ENCODE measurements at places on chromosomes 12 and 14. TPM values are rescaled to one million over a fixed set of nuclear protein-coding genes. Genes with fewer than 3 reads are reported as not detected.

YARS2 gene
- 12.3 TPM for total RNA-seq

CD27 gene
- not detected for total RNA-seq

IFI27 gene
- 137 TPM for total RNA-seq

CD163 gene
- total RNA-seq = 213 TPM

AVPR1A gene
- 1.2 TPM for total RNA-seq

AQP2 gene
- total RNA-seq = not detected

SERPINA10 gene
- total RNA-seq = not detected

MCRS1 gene
- 71.9 TPM for total RNA-seq

C12orf54 gene
- not detected for total RNA-seq

DNAJC22 gene
- total RNA-seq = 0.26 TPM

GYS2 gene
- not detected for total RNA-seq

PPP1R1A gene
- total RNA-seq = 7.7 TPM

CLEC7A gene
- total RNA-seq = 1.7 TPM

TAS2R50 gene
- total RNA-seq = 4.2 TPM

MGST1 gene
- 45.7 TPM for total RNA-seq

DNA sequence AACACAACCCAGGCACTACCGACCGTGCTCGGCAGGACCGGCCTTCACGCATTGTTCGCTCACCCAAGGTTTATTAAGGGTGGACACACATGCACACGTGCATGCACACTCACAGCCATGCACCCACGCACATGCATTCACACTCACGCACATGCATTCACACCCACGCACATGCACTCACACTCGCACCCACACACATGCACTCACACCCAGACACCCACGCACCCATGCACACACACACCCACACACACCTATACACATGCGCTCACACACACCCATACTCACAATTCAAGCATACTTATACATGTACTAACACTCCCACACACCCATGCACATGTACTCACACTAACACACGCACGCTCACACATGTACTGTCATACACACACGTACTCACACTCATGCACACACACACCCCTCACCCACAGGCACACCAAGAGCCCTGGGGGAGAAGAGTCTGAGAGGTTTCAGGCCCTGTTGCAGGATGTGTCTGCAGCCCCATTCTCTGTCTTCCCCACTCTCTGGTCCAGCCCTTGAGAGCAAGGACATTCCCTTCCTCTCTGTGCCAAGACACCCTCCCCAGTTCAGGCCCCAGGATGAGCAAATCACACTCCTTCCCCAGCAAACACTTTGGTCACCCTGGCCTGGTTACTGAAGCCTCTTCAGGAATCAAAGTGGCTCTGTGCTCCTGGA is 49.4 kb upstream of the BCL11B start:
- DNase-seq = peak; percentile 72

DNA sequence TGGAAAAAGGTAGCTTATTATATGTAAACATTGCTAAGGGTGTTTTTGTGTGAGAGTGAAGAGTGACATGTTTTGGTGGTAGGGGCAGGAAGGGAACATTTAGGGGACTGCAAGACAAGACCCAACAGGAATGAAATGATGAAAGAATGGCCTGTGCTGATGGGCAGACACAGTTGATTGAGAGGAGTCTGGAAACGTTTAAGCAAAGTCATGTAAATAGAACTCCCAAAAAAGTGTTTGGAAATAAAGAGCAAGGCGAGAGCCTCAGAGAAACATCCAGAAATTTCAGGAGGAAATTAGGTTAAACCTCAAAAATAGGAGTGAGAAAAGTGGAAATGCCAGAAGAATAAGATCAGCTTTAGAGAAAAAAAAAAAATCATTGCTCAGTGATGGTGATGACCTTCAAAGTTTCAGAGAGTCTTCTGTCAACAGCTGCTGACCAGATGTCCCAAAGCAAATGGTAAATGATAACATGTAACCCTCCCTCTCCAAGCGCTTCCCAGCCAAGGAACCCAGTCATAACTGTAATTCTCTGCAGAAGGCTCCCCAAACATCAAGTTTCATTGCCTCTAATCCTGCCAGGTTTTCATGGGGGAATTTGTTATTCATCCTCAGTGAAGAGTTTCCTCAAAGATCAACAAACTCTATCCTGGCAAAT is 223.2 kb upstream of the FAR2 start:
- DNase-seq = no peak

GRCh38 chr14:64298773-64299172 is 4.6 kb upstream of the ESR2 start:
- DNase-seq = no peak

- DNase-seq = no peak
Measured at GRCh38 chr14:23248601-23249000, 10.9 kb downstream of the RNF212B start.

DNA sequence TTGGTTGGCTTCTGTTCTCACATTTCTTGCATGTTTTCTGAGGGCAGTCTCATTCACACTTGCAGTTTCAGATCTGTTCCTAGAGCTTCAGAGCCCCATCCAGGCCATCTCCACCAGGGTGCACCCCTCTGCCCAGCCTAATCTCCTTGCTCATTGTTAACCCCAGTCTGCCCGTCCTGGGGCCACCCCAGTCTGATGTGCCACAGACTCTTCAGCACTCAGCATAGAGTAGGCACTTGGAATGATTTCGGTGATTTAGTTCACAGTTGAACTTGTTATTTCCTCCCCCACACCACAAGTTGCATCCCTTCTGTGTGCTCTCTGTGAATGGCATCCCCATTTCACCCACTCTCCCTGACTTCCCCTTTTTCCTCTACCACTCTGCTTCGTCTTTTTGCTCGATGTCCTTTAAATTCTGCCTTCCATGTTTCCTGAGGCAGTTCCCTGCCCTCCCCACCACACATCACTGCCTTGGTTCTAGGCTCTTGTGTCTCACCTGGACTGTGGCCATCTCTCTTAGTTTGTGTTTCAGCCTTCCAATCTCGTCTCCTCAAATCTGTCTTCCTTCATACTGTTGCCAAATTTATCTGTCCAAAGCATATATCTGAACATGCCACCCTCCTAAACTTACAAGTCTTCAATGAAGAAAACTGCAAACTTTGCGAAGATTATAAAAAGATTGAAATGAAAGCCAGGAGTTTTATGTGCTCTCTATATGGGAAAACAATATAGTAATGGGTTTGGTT is 41.5 kb downstream of the ANO6 start:
- DNase-seq = no peak

GRCh38 chr12:114749065-114749464 is 65.1 kb upstream of the TBX3 start:
- DNase-seq = no peak

GRCh38 chr12:108955225-108955835 is 65.5 kb downstream of the SVOP start:
- DNase-seq = no peak

DNA sequence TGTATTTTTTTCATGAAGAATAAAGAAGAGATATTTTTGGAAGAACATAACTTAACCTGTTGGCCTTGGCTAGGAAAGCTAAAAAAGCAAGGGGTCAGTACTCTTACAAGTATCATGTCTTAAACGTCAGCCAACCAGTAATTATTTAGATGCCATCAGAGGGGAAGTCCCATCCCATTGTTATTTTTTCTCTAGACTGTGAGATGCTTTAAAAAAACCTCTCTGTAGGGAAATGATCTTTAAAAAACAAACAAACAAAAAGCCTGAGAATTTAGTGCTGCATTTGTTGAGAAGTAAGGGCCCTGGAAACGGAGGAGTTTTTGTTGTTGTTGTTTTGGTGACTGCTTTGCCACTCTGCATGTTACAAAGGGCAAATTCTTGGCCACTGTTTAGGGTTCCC is 474.0 kb downstream of the ZFP36L1 start:
- no peak for DNase-seq

GRCh38 chr14:98477935-98478334 is 794.1 kb downstream of the BCL11B start:
- no peak for DNase-seq

DNA sequence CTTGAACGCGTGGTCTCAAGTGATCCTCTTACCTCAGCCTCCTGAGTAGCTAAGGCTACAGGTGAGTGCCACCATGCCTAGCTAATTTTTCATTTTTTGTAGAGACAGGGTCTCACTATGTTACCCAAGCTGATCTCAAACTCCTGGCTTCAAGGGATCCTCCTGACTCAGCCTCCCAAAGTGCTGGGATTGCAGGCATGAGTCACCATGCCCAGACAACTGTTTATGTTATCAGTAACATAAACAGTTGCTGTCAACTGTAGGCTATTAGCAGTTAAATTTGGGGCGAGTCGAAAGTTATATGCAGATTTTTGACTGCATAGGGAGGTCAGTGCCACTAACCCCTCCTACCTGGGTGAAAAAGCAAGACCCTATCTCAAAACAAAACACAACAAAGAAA is 26.2 kb upstream of the LRRK2 start:
- DNase-seq = no peak

GRCh38 chr14:50774542-50775267 is 56.3 kb downstream of the NIN start:
- DNase-seq = no peak

DNA sequence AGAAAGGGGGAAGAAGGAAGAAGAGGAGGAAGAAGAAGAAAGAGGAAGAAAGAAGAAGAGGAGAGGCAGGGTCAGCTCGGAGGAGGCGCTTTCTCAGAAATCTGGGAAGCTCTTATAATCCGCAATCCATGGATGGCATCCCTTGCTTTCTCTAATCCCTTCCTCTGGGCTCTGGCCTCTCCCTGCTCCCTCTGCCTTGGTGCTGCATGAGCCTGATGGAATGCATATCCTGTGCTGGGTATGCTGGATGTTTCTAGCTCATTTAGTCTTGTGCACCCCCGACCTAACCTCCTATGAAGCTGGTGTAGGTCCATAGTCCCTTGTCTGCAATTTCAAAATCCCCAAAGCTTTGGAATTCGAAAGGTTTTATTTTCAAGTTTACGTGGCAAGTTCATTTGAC is 94.2 kb upstream of the MYL2 start:
- DNase-seq = no peak

GRCh38 chr14:99215277-99215676 is 56.7 kb downstream of the BCL11B start:
- no peak for DNase-seq

DNA sequence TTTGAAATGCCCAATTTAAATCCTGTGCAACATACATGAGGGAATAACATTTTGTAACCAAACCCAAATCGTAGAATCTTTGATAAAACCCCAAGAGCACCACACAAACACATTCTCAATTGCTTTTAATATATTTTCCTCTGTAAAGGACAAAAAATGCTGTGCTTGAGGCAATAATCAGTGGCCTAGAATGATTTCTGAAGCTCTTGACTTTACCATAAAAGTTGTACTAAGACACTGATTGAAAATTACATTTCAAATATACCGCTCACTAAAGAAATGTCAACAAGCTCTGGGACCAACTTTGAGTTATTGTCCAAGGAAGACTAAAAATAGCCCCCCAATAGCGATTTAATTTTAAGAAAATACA is 1.5 kb downstream of the EML5 start:
- DNase-seq = no peak

GRCh38 chr12:43222796-43223195 is 329.2 kb downstream of the ADAMTS20 start:
- no peak for DNase-seq

- DNase-seq = no peak
Measured at GRCh38 chr12:7042842-7043241, 17.7 kb upstream of the C1S start.

DNA sequence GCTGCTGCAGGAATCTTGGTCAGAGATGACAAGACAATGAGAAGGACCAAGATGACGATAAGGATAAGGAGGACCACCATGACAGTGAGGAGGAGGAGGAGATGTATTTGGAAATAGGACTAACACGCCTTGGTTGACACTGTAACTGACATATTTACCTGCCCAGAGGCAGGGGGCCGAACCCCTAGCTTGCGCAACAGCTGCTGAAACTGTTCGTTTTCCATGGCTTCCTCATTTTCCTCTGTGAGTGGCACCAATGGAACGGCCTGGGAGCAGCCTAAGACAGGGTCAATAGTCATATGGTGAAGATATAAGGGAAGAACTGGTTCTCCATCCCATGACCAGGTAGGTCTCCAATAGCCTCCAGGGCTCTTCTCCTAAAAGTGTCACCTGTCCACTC is 28.8 kb downstream of the TIMELESS start:
- DNase-seq = no peak

- no peak for DNase-seq
Measured at GRCh38 chr14:69675877-69676416, 64.6 kb downstream of the SUSD6 start.

GRCh38 chr12:67367843-67368242 is 98.7 kb downstream of the CAND1 start:
- DNase-seq = no peak

GRCh38 chr12:95201056-95201670 is 16.1 kb downstream of the FGD6 start:
- DNase-seq = peak; percentile 24

- DNase-seq = peak; percentile 45
Measured at GRCh38 chr12:2739832-2740641, 54.7 kb upstream of the FKBP4 start.

DNA sequence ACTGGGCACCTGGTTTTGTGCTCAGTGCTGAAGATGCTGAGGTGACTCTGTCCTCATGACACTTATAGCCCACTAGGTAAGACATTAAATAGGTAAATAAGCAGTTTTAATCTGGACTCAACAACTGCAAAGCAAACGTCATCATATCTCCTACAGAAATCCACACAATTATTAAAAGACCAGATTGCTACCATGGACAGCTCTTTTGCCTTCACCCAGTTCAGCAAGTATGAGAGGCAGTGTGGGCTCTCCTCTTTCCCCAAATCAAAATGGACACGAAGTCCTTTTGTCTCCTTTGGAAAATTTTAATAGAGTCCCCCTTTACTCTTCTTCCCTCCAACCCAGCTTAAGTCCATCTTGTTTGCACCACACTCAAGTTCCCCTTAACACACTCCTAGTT is 171.1 kb downstream of the RPAP3 start:
- DNase-seq = no peak

- DNase-seq = no peak
Measured at GRCh38 chr14:64855721-64856528, 23.8 kb downstream of the SPTB start.

GRCh38 chr12:12138203-12139154 is 67.7 kb downstream of the BCL2L14 start:
- DNase-seq = no peak

DNA sequence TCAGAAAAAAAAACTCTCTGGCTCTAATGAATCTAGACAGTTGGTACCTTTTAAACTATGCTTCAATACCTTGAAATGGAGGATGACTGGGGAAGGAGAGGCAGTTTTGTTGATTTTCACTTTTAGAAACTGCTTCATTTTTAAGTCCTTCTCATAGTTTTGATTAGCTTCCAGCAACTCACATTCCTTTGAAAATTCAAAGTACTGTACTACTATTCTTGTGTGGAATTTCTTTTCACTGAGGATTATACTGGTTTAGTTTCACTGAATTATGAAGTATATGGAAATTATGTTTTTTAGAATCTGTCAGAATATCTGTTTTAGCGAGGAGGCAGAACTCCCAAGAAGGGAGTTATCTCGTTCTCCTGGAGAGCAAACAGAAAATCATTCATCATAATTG is 116.3 kb downstream of the TGFB3 start:
- DNase-seq = no peak

DNA sequence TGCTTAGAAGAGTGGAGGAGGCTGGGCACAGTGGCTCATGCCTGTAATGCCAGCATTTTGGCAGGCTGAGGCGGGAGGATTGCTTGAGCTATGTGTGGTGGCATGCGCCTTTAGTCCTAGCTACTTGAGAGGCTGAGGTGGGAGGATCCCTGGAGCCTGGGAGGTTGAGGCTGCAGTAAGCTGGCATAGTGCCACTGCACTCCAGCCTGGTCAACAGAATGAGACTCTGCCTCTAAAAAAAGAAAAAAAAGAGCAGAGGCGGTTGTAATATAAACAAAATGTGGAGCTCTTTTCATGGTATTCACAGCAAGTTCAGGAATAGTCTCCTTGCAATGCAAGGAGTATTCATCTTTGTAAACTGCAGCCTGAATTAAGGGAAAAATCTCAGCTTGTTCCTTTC is 27.2 kb downstream of the ARID2 start:
- DNase-seq = no peak

Measured in esophagus muscularis mucosa (tissue), 4 donors.